ENCODE measurements at places on chromosomes 13 and 19. TPM values are rescaled to one million over a fixed set of nuclear protein-coding genes. Genes with fewer than 3 reads are reported as not detected.

The LRRC4B gene
- not detected for total RNA-seq

The CD79A gene
- not detected for total RNA-seq

The CYP4F3 gene
- total RNA-seq = not detected

The PCDH8 gene
- not detected for total RNA-seq

The PNPLA6 gene
- 80.8 TPM for total RNA-seq

The ATP4B gene
- not detected for total RNA-seq

The OR1I1 gene
- total RNA-seq = not detected

The F2RL3 gene
- total RNA-seq = 1.3 TPM

The LMTK3 gene
- total RNA-seq = not detected

The PTH2 gene
- total RNA-seq = not detected

The CYP2A6 gene
- total RNA-seq = not detected

The SLITRK6 gene
- total RNA-seq = not detected

The IRGC gene
- not detected for total RNA-seq

The ZSCAN4 gene
- total RNA-seq = 0.22 TPM

The VSTM1 gene
- not detected for total RNA-seq

The JAK3 gene
- 3.9 TPM for total RNA-seq

The ATP8A2 gene
- total RNA-seq = 0.14 TPM

The TMEM190 gene
- not detected for total RNA-seq

The KCNC3 gene
- total RNA-seq = not detected

The CCNA1 gene
- 0.43 TPM for total RNA-seq

The OLFM2 gene
- total RNA-seq = 18.5 TPM
